Stimulated activated CD8-positive, alpha-beta memory T cell treated with anti-CD3 and anti-CD28 coated beads, Interleukin-12 subunit alpha, Interleukin-12 subunit beta, amount 100 ng/mL, for 4 hours (primary cell): ENCODE measurements at places on chromosomes 6 and 20.

DNA sequence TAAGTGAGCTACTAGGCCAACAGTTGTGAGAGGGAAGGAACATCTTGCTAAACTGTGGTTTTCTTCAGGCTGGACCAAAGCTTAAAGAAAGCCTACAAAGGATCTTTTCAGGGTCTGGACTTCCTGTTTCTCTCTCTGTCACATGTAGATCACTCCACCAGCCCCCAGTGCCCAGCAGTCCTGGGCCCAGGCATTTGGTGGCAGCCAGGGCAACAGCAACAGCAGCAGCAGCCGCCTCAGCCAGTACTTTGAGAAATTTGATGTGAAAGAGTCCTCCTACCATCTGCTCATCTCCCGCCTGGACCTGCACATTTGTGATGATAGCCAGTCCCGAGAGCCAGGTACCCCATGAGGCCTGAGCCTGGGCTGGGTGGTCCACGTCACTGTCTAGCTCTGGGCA, 44.1 kb downstream of the BLTP3A start:
- DNase-seq, result no peak

DNA sequence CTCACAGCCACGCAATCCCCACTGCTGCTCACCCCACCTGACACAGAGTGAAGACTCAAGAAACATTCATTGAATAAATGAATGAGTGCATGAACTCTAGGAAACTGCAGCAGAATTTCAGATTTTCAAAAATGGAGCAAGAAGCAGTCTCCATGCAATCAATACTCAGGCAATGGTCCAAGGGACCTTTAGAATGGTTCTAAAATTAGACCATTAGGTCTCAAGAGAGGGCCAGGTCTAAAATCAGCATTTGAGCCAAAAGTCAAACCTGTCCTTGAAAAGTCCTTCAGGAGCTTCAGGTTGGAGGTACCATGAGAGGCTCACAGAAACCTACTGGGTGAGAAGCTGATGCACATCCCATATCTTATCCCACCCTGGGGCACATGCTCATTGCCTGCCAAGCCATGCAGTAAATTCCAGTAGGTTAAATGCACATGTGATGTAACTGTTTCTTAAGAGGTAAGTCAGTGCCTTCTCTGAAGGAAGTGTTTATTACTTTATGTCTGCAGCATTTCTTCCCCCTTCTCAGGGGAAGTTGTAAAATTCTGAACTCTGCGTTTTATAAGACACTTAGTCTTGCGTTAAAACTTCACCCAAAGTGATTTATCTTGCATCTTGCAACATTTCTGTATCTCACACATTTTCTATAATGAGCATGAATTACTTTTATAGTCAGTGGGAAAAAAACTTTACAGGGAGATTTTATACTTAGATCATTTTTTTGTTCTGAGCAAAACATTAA, 126.6 kb downstream of the ADAT2 start:
- no peak for DNase-seq

GRCh38 chr20:23163562-23163961, 77.4 kb upstream of the CD93 start:
- no peak for DNase-seq

GRCh38 chr20:14997791-14998190, 660.4 kb upstream of the FLRT3 start:
- DNase-seq, result no peak

DNA sequence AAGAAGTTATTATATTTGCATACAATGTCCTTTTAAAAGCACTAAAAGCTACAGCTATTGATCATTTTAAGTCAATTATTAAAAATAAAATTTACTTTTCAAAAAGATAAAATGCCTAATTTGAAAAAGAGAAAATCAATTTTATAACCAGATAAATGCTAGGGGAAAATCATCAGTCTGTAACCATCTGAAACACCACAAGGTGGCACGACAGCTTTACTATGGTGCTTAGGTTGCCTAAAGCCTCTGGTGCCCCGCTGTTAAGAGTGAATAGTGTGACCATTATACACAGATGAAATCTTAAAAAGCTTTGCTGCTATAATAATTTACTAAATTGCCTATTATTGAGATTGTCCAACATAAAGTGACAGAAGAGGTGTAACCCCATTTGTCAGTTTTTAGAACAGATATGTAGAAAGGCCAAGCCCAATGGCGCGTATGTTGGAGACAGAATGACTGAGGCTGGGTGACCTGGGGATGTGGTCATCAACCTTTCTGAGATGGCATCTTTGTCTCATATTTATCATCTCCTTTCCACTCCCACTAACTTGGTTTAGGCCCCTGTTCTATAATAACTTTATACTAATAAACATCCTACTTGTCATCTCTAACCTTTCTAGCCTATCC, 100.8 kb downstream of the MOXD1 start:
- DNase-seq, result no peak

DNA sequence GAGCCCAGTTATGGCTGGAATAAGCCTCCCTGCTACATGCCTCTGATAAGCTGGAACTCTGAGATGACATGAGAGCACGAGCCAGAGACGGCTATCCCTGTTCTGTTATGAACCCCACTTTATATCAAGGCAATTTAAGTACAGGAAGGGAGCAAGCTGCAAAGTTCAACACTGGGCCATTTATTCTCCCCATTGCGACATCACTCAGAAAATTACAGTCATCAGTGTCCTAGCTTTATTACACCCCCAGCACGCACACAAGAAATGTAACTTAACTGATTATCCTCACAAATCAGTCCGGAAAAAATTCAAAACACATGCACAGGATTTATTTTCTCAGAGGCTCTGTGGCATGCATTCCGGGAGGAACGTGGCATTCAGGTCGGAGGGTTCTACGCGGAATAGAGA, 125.3 kb upstream of the SLC2A12 start:
- DNase-seq, result no peak

DNA sequence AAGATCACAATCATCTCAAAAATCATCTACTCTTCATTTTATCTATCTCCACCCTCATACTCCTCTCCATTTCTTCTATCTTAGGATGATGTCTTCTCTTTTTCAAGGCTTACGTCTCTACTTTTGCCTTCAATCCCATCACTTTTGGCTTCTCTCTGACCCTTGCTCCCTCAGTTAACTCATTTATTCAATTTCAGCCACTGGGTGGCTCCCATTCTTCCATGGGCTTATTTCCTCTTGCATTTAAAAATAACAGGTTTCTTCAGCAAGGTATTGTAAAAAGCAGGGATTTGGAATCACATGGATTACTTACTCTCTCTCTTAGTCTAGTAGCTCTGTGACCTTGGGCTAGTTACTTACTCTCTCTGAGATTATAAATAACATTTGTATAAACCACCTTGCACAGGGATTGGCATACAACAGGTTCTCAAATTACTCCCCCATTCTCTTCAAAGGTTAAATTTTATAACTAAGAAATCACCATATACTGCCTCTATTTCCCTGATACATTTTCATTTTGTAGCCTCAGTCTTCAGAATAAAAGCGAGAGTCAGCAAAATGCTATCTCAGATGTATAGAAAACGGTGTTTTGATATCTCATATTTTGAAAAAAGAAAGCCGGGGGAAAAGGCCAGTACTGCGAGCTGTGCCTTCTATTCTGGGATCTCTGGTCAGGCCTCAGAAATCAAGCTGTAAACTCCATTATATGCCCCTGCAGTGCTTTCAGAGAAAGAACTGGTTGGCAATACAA, 5.5 kb downstream of the ZSCAN12 start:
- DNase-seq, result no peak

DNA sequence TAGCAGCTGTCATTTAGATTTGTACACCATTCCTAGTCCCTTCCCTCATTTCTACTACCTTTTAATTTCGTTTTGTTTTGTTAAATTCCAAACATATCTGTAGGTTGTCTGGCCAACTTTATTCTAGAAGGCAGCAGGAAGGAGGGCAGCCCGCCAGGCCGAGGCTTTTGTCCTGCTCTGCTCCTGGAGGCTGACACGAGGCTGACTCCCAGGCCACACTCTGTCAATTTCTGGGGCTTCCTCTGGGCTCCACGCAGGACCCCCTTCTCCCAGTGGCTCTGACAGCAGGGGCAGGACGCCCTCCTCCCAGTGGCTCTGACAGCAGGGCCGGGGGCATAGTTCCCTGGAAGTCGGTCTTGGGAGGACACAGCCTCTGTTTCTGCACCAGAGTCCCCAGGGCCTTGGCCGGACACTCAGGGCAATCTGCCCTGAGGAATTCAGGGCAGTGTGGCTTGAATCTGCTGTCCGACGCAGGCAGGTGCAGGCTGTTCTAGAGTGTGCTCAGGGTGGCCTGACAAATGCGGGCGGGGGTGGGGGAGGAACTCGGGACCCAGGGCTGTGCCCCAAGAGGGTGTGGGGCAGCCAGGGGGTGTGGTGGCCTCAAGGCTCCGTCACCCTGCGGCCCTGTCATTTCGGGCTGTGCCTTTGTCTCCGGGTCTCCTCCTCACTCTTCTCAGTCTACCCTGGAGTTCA, 11.8 kb downstream of the SMOC2 start:
- DNase-seq, result no peak

DNA sequence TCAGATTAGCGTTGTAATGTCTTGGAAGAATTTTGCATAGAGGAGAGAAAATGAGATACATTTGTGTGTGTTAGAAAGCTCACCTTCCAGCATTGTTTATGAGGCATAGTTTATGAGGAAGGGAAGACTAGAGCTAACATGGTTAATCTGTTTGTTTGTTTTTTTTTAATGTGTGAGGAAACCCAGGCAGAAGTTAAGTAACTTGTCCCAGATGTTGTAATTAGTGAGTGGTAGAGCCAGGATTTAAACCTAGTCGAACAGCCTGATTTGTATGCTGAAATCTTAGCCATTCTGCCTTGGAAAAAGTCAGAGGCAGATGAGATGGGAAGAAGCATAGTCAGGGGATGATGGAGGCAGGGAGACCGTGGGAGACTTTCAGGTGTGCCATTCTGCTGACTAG, 29.1 kb downstream of the NDUFAF5 start:
- no peak for DNase-seq

DNA sequence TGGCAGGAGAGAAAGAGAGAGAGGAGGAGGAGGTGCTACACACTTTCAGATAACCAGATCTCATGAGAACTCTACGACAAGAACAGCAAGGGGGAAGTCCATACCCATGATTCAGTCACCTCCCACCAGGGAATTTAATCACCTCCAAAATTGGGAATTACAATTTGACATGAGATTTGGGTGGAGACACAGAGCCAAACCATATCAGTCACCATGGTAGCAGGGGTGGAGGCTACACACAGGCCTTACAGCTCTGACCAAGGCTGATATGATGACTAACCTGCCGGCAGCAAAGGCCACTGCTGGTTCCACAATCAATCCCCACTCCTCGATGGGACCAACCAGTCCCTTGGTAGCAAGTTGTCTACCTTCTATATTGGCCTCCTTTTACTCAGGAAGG, 13.6 kb upstream of the RBM24 start:
- DNase-seq, result no peak

DNA sequence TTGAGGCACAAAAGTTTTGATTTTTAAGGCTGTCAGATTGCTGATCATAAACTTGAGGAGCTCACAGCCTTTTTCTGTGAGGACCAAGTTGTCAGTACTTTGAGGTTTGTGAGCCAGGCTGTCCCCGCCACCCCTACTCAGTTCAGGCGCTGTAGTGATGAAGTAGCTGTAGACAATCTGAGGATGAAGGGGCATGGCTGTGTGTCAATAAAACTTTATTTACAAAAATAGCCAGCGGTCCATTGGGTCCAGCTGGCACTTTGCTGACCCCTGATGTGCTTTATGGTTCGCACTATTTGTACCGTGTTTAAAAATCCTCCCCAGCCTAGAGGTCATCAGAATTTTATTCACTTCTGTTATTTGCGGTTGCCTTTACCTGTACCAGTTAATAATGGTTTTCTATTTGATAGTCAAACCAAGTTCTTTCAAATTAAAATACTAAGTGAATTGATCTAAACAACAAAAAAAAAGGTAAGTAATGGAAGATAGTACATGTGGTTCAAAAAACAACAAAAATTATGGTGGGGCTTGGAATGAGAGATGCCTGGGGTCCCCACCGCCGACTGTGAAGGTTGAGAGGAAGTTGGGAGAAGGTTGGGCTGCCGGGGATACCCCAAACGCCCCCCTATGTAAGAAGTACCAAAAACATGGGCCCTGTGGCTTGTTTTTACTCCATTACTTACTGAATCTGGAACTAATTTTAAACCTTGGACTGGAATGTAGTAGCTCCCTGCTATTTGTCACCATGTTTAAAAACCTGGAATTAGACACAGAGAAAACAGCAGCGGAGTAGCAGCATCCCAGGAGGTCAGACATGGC, 123.6 kb downstream of the SYCP2 start:
- no peak for DNase-seq

DNA sequence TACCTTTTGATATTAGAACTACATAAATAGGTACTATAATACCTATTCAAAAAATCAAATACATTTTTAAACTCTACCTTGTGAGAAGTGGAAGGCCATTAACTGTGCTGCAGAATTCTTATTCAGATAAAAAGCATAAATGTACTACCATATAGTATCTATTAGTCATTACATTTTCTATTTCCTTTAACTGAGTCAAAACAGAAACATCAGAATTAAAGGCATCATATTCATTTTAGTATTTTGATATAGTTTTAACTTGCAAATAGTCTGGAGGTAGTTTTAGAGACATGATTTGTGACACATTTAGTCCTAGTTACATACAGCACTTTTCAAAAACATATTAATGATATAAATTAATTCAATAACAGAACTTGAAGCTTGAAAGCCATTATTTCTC, 39.9 kb upstream of the TAB2 start:
- no peak for DNase-seq

- DNase-seq, result no peak
Observed at GRCh38 chr20:13875265-13875811, 90.5 kb downstream of the NDUFAF5 start.

GRCh38 chr6:28488916-28489365, 26.7 kb downstream of the GPX6 start:
- no peak for DNase-seq

DNA sequence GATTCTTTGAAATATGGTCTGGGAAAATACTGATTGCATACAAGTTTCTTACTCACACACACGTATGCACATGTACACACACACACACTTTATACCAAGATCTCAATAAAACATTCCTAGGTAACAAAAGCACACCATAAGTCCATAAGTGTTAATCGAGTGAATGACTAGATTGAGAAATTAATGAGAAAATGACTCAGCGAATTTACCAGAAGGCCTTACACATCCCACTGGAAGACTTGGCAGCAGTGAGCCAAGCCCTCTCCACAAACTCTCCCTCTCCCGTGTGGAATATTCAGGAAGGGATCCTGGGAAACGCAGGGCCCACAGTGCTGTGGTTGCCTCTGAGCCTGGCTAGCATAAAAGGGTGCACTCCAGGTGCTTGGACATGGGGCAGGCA, 227.2 kb downstream of the LY86 start:
- DNase-seq, result no peak

- DNase-seq, result no peak
Observed at GRCh38 chr6:89242574-89243330, 25.6 kb upstream of the GABRR1 start.
